Renal pelvis (tissue), 12 donors: ENCODE measurements at places on chromosomes 11 and 22. TPM values are rescaled to one million over a fixed set of nuclear protein-coding genes. Genes with fewer than 3 reads are reported as not detected.
A peak's percentile ranks its signal among the peaks of the same experiment; 100 is the strongest.

DNA sequence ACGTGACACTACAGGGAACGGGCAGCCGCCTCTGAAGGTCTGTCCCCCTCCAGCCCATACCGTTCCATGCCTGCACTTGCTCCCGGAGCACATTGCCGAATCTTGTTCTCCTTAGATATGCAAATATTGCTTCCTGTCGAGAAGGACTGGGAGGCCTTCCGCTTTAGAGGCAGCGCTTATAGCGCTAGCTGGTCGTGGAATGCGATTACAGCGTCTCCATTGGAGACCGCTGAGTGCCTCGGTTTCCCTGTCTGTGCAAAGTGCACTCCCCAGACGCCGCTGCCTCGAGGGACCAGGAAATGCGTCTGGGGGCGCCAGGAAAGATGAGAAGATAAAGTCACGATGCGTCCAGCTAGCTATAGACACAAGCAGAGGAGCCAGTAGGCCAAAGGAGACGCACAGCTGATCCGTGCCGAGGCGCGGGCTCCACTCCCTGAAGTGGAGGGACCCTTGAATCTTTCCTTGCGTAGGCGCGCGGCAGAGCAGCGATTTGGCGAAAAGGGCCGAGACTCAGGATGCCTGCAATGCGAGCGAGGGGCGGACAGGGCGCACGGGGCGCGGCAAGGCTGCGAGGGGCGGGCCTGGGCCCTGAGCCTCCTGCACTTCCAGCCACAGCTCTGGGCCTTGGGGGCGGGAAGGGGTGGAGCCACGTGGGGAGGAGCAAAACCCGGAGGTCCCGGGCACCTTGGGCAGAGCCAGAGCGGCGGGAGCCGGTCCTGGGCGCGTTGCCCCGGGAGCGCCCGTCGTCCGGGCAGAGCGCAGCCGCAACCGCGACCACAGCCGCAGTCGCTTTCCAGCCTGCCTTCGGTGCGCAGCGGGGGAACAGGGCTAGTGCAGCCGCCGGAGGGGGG lies at the start of gene RASSF10:
Gene RASSF10 (plus strand): TSS at position 692 of the 851 bp plus-strand sequence. CDS start 261 bp downstream, outside the sequence.
- DNase-seq = peak; percentile 91

- no peak for DNase-seq
Observed at GRCh38 chr11:70825893-70826540, 426.4 kb downstream of the SHANK2 start.

- no peak for DNase-seq
Observed at GRCh38 chr11:43267856-43268580, 43.8 kb upstream of the API5 start.

- no peak for DNase-seq
Observed at GRCh38 chr11:18493310-18493709, 33.4 kb downstream of the TSG101 start.

GRCh38 chr11:73655686-73656085 lies 9.3 kb downstream of the PLEKHB1 start:
- DNase-seq = no peak

- peak; percentile 80 for DNase-seq
Observed at GRCh38 chr11:130827451-130828377, 88.6 kb downstream of the SNX19 start.

GRCh38 chr22:47168441-47168840 lies 406.0 kb downstream of the TBC1D22A start:
- DNase-seq = no peak

DNA sequence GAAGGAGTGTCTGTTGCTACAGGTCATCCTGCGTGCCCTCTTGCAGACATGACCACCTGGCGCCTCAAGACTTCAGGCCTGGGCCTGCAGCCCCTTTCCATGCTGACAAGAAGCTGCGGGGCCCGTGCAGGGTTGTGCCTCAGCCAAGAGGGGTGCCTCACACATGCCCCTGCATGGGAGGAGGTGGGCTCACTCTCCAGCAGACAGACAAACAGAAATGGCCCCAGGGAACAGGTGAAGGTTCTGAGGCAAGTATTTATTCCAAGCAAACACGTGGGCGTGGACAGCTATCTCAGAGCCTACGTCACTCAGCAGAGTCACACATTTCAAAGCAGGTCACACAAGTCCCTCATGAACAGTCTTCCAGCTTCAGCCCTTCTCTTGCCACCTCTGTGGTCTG lies 5.9 kb upstream of the SYCE3 start:
- DNase-seq = no peak

- DNase-seq = no peak
Observed at GRCh38 chr22:22867996-22868715, 19.5 kb upstream of the IGLL5 start.

DNA sequence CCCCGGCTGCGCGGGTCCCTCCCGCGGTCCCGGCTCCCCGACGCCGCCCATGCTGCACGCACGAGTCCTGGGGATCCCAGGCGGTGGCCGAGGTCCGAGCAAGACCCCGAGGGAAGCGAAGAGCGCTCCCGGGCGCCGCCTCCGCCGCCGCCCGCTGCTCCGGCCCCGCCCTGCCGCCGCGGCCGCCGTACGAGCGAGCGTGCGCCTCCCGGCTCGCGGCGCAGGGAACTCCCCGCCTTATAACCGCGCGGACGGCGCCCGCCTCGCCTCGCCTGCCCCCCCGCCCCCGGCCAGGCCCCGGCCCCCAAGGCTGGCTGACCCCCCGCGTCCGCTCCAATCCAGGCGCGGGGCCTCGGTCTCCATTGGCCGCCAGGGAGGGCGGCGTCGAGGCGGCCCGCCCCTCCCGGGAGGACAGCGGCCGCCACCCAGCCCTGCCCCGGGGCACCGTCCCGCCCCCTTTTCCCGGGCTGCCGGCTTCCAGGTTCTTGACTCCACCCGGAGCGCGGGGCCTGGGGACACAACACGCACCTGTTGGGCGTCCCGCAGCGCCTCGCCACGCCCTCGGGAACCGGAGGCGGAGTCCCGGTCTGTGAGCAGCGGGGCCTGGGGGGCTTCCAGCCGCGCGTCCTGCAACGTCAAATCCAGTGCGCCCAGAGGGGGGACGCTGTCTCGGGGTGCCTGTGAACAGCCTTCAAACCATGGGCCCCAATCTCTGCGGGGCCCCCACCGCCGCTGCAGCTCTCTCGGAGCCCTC lies at the start of gene FADS3:
Gene FADS3 (minus strand): TSS at position 215 of the 754 bp plus-strand sequence. CDS start 164 bp downstream, at position 51.
- peak; percentile 74 for DNase-seq

DNA sequence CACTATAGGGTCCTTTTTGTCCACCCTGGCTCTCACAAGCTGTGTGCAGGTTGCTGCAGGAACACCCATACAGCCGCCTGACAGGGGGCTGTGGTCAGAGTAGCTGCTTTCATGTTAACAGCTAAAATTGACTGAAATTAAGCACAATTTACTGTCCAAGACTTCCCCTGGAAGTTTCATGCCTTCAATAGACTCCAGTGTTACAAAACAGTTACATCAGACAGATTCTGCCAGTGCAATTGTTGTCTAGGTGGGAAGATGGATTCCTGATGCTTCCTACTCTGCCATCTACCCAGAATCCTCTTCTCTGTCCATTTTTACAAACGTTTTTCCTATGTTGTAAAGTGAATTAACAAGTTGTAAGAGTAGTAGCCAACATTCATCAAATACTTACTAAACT lies 5.3 kb upstream of the TSKU start:
- no peak for DNase-seq

GRCh38 chr11:3840004-3840869 lies 522 bp downstream of the RHOG start:
- DNase-seq = no peak

DNA sequence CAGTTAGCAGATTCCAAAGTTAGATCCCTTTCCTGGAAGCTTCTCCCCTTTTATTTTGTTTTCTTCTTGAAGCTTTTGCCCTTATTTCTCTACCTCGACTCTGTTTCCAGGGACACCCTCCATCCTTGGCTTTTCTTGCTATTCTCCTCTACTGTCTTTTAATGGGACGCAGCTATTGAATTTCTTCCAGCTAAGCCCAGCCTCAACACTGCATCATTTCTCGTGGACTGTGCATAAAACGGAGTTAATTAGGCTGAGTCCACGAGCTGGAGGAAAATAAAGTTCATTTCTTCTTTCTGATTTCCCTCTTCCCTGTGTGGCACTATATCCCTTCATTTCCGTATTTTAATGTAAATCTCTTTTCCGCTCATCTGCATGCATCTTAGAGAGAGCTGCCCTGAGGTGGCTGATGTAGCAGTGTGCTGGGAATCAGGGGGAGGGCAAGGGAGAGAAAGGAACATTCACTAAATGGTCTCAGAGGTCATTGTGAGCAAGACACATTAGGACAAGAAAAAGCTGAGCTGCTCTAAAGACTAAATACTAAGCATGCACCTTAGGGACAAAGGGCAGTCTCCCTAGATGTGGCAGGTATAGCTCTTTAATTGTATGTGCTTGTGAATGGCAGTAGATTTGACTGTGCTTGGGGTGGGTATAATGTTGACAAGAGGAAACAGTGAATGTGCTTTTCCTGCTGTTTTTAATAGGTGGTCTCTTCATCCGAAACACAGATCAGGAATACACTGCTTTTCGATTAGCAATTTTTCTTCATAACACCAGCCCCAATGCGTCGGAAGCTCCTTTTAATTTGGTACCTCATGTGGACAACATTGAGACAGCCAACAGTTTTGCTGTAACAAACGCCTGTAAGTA lies 1.9 kb downstream of the GRIA4 start:
- no peak for DNase-seq

GRCh38 chr11:118792570-118793124 lies 1.7 kb upstream of the DDX6 start:
- DNase-seq = peak; percentile 90

- no peak for DNase-seq
Observed at GRCh38 chr11:15955595-15955994, 400.8 kb downstream of the SOX6 start.

- peak; percentile 84 for DNase-seq
Observed at GRCh38 chr11:94623120-94623735, 56.1 kb downstream of the PIWIL4 start.

Gene CDC45
- 18.1 TPM for polyA plus RNA-seq

Gene TRIM51
- polyA plus RNA-seq = not detected

Gene TNNT3
- polyA plus RNA-seq = 10.5 TPM

Gene DNAJB7
- polyA plus RNA-seq = 0.99 TPM

Gene ARHGAP8
- polyA plus RNA-seq = 51.0 TPM

Gene PRRG4
- 4.8 TPM for polyA plus RNA-seq

Gene UBQLN3
- not detected for polyA plus RNA-seq

Gene MS4A6E
- not detected for polyA plus RNA-seq

Gene IL10RA
- 2.5 TPM for polyA plus RNA-seq

Gene MIAT
- polyA plus RNA-seq = 0.64 TPM

Gene YPEL4
- polyA plus RNA-seq = 2.0 TPM
